Karpas-422 (cell line): ENCODE measurements at places on chromosomes 6 and 20. TPM values are rescaled to one million over a fixed set of nuclear protein-coding genes. Genes with fewer than 3 reads are reported as not detected.
A peak's percentile ranks its signal among the peaks of the same experiment; 100 is the strongest.

The PLN gene
- not detected in 2 replicates for total RNA-seq

GRCh38 chr6:45965792-45966191 is 49.9 kb downstream of the CLIC5 start:
- DNase-seq, result no peak

The PTCHD4 gene
- total RNA-seq, result not detected in 2 replicates

DNA sequence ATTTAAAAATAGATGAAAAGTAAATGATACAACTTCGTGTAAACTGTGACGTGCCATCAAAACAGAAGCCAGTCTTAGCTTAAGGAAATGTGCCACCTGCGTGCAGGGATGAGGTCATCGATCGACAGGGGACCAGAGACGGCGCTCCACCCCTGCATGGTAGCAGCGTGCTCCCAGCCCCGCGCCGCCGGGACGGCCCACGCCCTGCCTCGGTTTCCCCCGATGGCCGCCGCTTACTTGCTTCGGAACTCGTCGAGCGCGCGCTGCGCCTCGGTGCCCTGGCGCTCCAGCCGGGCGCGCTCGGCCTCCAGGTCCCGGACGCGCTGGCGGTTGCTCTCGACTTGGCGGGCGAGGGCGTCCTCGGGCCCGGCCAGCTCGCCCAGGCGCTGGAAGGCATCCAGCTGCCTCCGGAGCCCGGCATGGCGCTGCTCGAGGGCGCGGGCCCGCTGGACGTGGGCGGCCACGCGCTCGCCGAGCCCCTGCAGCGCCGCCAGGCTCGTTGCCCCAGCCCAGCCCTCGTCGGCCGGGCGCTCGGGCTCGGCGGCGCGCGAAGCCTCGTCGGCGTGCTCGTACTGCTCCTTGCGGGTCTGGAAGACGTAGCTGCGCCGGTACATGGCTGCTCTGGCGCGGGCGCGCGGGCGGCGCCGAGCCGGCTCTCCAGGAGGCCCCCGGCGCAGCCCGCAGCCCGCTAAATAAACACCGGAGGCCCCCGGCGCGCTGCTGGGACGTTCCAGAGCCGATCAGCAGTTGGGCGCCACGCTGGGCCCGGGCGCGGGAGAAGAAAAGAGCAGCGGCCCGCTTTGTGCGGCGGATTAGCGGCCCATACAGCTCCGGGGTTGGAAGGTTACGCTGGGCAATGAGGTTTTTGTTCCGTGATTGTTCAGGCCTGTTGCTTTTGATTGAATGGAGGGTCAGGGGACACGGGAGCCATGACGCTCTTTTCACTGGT is at the start of gene BFSP1:
TSS of gene BFSP1 (minus strand) at position 664 of the 949 bp plus-strand sequence. CDS start at position 614, 50 bp downstream.
- DNase-seq, result peak; percentile 54

GRCh38 chr6:147684906-147685305 is 176.4 kb downstream of the SAMD5 start:
- DNase-seq, result no peak

The GGTLC1 gene
- total RNA-seq, result not detected in 2 replicates

DNA sequence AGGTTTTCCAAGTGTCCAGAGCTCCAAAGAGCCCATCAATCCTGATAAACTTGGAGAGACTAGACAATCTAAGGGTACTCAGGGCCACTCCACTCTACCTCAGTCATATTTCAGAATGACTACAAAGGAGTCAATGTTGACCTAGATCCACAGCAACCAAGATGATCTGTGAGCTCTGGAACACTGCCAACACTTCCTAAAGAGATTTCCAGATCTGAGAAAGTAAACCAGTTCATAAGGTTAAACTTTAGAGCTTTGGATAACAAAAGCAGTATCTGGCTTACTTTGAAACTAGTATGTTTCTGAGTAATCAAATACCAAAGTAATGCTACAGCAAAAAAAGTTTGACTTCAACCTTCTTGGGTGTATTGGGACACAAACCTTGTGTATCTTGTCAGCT is 122.7 kb downstream of the BTBD9 start:
- no peak for DNase-seq

- no peak for DNase-seq
Measured at GRCh38 chr6:135780326-135780725, 71.2 kb upstream of the PDE7B start.

GRCh38 chr6:25279748-25280343 is 672 bp downstream of the CARMIL1 start:
- DNase-seq, result peak; percentile 30

DNA sequence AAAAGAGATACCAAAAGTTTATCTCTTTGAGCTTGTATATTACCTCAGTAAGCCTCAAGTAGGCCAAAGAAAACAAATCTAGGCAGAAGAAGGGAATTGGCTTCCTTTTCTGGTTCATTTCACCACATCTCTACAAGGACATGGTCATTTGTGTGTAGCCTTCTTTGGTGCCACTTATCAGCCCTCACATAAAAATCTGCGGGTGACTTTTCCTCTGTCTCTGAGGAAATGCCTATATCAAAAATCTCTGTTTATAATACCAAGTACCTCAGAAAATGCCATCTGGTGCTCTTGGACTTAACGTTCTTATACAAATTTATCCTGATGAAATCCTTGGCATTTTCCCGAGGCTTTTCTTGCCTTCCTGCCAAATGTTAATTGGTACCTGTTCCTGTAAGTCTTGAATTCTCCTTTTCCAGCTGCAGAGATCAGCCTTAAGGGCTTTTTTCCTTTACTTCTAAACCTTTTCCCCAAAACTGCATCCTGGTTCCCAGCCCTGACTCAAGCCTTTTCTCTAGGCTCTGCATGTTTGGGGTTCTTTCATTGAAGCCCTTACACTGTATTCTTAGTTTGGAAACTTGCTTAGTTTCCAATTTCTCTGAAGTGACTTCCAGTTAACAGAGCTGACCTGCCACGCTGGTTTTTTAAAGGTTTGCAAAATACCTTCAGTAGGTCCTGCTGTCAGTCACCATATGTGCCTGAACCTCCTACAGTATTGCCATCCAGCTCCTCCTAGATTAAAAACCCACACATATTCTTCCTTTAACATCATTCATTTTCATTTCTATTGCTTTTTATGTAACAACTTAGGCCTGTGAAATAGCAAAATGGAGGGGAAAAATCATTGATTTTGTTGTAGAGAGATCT is 191.2 kb upstream of the PREP start:
- no peak for DNase-seq

The SIRPB1 gene
- total RNA-seq, result 0.18 and 0.45 TPM in 2 replicates

- no peak for DNase-seq
Measured at GRCh38 chr6:61887423-61887822, 398.6 kb downstream of the KHDRBS2 start.

DNA sequence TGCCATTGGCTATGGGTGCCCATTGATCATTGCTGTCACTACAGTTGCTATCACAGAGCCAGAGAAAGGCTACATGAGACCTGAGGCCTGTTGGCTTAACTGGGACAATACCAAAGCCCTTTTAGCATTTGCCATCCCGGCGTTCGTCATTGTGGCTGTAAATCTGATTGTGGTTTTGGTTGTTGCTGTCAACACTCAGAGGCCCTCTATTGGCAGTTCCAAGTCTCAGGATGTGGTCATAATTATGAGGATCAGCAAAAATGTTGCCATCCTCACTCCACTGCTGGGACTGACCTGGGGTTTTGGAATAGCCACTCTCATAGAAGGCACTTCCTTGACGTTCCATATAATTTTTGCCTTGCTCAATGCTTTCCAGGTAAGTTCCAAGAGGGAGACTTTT is 16.4 kb downstream of the ADGRF4 start:
- DNase-seq, result no peak

GRCh38 chr6:11270030-11271027 is 37.9 kb upstream of the NEDD9 start:
- no peak for DNase-seq

The BTNL2 gene
- not detected in 2 replicates for total RNA-seq

DNA sequence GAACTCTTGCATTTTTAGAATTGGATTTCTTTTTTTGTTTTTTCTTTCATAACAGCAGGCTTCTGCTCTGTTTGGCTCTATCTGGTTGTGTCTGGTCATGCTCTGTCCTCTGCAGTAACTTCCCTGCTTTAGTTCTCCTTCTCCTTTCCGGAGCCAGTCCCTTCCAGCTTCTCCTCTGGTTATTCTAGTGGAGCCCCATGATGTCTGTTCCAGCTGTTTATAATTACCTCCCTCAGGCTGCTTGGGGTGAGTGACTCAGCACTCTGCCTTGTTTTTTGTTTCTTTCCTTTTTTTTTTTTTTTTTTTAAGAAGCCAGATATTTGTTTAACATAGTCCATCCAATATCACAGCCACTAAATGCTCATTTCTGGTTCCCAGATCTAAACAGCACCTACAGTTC is 409.6 kb downstream of the MAFB start:
- no peak for DNase-seq

- DNase-seq, result no peak
Measured at GRCh38 chr20:13545790-13546189, 92.9 kb downstream of the TASP1 start.

DNA sequence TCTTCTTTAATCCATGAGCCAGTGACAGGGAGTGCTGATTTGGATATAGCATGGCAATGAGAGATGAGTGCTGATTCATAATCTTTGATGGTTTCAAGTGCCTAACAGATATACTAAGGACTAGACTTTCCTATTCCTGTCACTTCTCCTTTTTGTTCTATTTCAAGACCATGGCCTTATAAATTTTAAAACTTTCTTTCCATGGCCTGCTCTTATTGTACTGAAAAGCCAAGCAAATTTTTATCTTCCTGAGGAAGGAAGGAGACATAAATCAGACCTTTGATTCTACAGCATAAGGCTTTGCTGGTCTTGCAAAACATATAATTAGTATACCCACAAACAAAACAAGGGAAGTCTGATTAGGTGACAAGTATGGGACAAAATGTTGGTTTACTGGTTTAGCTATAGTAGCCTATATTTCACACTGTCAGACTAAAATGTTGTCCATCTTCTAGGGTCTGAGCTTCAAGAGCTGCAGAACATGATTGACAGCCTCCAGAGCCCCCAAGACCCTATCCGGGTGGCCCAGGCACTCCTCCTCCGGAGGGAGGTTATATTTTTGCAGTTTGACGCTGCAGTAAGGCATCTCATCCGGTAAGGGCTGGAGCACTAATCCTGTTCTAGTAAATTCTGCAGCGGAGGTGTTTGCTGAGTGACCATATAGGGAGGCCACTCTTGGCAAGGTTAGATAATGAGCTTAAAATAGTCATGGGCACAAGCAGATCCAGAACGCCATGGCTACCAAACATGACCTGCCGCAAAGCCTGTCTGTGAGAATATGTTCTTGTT is 82.3 kb downstream of the CD164 start:
- no peak for DNase-seq

The BPI gene
- not detected in 2 replicates for total RNA-seq

The CPNE5 gene
- 0.63 and 2.4 TPM in 2 replicates for total RNA-seq

The ANKRD6 gene
- total RNA-seq, result not detected in 2 replicates

DNA sequence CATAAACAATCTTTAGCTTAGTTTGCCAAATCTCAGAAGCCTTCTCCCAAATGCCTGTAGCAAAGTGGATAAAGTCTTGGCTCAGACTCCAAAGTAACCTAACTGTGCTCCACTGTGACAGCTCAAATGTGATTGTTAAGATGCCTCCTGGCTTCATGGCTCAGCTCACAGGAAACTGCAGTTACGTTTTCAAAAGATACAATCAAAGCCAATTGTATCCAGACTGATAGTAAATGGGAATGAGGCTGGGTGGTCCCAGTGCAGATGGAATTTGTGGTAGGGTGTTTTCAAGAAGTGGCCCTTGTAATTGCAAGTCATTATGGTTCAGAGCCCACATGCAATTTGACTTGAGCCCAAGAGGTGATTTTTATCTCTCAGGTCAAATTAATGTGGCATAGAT is 151.2 kb upstream of the TAB2 start:
- no peak for DNase-seq

The EPM2A gene
- 10.1 and 10.5 TPM in 2 replicates for total RNA-seq

The FAM184A gene
- total RNA-seq, result 0.72 and 8.4 TPM in 2 replicates

GRCh38 chr6:20669571-20670314 is 135.5 kb downstream of the CDKAL1 start:
- DNase-seq, result no peak

DNA sequence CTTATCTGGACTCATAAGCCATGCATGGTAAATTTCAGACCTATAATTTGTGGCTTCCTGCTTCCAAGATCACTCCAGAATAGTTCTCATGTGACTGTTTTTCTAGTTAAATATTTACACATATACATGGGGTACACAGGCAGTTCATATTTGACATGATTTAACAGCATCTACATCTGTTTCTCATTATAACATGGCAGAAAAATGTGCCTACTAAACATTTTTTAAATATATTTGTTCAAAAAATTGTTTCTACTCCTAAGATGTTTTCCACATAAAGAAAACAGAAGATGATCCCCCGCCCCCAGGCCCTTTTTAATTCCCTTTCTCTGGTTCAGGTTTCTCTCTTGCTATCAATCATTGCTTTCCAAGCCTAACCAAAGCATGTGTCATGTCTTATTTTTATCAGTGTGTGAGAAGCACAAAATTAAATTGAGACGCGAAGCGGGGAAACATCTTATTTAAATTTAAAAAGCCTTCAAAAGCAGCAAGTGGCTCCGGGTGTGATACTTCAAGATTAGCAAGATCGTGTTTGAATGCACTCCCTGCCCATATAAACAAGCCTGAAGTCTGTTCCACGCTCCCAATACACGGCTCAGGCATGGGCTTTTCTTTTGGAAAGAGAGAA is 37.3 kb downstream of the IPCEF1 start:
- DNase-seq, result no peak

GRCh38 chr6:139625998-139626975 is 251.8 kb upstream of the CITED2 start:
- no peak for DNase-seq

- DNase-seq, result no peak
Measured at GRCh38 chr20:2741463-2741862, 48.9 kb downstream of the EBF4 start.
